ENCODE measurements at places on chromosomes 11 and 22.

- DNase-seq = no peak
Observed at GRCh38 chr22:49972163-49973017, 11.8 kb downstream of the PIM3 start.

DNA sequence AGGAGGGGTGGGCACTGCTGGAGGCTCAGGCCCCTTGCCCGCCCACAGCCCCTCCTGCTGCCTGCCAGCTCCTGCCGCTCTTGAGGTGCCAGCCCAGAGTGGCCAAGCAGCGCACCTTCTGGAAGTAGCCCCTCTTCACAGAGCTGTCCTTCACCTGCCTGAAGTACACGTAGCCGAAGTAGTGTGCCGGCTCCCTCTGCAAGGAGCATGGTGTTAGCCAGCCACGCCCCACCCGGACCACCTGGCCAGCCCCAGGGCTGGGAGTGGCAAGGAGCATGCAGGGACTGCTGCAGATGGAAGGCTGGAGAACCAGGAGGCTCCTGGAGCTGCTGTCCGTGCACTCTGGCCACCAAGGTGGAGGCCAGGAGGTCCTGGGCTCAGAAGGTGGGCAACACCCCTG, 9.6 kb downstream of the DENND6B start:
- no peak for DNase-seq

- DNase-seq = peak; percentile 69
Observed at GRCh38 chr11:29018631-29019030, 910.4 kb downstream of the METTL15 start.

GRCh38 chr11:30377347-30377746, 54.4 kb downstream of the ARL14EP start:
- DNase-seq = no peak

DNA sequence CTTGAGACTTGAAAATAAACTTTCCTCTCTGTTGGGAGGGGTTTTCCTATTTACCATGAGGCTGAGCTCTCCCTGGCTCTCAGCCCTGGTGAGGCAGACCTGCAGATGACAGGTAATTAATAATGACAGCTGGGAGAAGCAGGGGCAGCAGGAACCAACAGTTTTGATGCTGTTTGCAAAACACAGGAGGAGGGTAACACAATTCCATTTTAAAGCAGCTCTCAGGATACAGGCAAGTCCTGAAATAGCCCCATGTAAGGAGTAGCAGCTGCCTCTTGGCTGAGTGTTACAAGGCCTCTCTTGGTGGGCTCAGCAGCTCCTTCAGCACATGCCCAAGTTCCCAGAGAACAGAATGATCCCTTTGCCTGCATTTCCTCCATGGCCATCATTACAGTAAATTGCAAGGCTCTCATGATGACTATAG, 13.3 kb downstream of the PARVA start:
- DNase-seq = no peak

DNA sequence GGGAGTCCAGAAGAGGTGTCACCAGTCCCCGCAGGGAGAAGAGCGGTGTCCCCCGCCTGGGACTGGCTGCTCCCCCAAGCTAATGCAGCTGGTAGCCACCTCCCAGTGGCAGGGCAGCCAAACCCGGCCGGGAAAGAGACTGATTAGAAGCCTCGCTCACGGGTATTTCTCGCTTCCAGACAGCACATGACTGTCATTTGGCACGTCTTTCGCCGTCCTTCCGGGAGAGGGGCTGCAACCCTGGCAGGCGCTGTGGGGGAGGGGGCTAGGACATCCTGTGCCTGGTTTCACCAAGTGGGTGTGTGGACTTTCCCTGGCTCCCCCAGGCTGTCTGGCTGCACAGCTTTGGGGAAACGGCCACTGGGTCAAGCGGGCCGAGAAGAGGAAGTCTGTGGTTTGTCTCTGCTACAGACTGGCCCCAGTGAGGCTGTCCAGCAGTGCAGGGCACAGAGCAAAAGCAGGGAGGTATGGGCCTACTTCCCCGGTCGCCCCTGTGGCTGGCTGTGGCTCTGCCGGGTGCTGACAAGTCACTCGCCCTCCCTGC, 3.8 kb downstream of the CD81 start:
- DNase-seq = peak; percentile 93

DNA sequence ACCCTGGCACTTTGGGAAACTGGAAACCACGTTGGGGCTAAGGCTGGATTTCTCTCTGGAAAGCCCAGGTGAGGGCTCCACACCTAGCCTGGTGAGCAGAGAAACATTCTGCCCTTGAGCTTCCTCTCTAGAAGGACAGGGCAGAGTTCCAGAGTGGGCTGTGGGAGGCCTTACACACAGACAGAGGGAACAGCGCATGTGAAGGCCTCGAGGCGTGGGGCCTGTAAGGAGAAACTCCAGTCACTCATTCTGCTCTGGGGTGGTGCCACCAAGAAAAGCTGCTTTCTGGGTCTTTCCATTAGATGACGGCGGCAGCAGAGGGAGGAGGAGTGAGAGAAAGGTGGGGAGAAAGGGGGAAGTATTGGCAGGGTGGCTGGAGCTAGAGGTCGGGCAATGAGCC, 183.1 kb downstream of the CHST1 start:
- no peak for DNase-seq

DNA sequence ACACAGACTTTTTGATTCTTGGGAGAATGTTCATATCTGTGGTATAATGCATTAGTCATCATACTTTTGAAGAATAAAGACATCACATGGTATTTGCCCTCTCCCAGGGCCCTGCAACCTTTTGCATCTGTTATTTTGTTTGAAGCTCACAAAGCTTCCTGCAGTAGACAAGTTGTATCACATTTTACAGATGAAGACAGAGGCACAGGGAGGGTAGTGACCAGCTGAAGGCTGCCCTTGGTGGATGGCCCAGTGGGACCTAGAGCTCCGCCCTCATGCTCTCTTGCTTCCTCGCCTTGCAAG, 66.4 kb downstream of the UBASH3B start:
- DNase-seq = peak; percentile 86

GRCh38 chr11:113518716-113519495, 43.7 kb upstream of the DRD2 start:
- DNase-seq = peak; percentile 56

DNA sequence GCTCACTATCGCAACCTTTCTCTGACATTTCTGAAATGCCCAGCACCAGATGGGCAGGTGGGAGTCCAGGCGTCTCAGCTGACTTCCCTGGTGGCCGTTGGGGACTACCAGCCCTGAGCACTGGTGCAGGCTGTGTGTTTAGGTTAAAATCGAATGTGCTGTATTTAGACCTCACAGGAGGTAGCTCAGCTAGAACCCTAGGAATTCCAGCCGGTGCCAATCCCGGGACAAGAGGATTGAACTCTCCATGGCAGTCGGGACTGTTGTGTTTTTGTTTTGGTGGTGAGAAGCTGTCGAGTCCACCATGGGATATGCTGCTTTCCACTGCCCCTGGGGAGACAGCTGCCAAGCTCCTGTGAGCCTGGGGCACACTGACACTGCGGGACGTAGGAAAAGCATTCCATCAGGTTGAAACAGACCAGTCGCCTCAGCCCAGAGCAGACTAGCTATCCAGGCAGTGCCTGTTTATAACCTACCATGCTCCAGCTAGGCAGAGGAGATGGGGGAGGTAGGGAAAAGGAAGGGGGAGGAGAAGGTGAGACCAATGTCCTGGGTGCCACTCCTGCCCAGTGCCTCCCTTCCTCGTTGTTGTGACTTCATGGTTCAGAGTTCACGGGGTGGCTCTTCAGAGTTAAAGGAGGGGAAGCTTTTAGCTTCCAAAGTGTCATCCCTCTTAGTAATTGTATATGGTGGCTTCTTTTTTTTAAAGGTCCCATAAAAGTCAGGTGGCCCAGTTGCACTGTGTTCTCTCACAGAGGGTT, 53.0 kb downstream of the MICAL2 start:
- DNase-seq = peak; percentile 97

DNA sequence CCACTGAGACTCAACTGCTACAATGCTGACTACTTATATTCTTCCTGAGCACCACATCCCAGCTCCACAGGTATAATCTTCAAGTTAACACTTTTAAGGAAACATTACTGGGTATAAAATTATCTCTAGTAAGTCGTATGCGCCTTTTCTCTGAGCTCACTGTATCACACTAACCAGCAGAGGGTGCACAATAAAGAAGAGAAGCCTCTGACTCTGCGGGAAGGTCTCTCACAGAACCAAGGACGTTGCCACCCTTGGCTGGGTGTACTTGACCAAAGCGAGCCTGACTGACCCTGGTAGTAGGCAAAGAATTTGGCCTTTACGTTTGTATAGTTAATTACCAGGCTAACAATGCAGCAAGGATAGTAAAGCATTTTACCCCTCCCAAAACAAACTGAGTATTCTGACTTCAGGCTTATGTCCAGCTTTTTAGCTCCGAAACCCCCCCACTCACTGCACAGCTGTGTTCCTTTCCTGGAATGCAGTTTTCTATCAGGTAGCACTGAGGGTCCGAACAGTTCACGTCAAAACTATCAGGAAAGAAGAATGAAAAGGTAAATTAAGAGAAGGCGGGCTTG, at the start of gene BTBD18:
Gene BTBD18 (minus strand): TSS at position 144 of the 578 bp plus-strand sequence. CDS start 631 bp downstream, outside the sequence.
- DNase-seq = peak; percentile 40

- no peak for DNase-seq
Observed at GRCh38 chr11:34567733-34568132, 53.2 kb upstream of the EHF start.

DNA sequence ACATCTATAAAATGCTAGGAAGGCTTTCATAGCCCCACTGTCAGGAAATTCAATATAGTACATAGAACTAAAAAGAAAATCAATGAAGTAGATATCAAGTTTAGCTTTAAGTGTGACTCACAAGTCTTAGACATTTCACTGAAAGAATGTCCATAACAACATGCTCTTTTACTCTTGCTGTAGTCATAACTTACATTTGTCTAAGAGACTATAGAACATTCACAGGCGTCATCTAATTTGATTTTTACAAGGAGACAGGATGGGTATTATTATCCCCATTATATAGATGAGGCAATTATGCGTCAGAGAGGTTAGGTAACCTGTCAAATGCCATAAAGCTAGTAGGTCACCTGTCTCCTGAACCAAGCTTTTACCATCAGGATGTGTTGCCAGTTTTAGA, 36.9 kb downstream of the BDNF start:
- DNase-seq = no peak

DNA sequence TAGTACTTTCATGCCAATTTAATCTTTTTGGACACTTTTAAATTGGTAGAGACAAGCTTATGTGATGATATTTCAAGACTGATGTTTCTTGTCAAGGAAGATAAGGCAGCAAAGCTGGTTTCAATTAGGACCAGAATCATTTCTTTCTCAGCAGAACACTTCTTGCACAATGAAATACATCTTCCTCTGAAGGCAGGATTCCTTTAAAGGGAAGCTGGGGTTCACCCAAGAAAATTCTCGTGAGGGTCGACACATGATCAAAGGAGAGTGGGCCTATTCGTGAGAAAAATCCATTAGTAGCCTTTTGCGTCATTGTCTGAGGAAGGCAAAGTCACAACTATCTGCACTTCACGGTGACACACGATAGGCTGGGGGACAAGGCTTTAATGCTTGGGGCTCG, 17.6 kb downstream of the TTC12 start:
- DNase-seq = no peak

- DNase-seq = no peak
Observed at GRCh38 chr11:108793138-108793537, 128.3 kb downstream of the DDX10 start.

- DNase-seq = no peak
Observed at GRCh38 chr11:86687185-86687778, 14.9 kb upstream of the ME3 start.

GRCh38 chr11:114151631-114152030, 92.1 kb downstream of the ZBTB16 start:
- no peak for DNase-seq

DNA sequence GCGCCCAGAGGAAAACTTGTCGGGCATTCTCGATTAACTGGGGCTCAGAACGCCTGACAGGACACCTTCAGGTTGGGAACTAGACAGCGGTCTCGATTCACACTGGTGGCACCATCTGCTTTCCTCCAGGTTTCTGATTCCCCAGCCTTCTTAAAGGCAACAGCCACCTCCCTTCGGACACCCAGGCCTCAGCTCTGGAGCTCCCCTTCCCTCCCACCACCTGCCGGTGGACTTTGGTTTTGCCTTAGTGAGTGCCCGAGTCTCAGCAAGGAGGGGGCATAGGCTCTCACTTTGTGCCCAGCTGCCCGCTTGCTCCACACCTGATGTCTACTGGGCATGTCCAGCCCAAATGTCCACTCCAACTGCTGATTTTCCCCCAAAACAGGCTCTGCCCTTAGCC, 110.4 kb upstream of the PARVA start:
- no peak for DNase-seq

GRCh38 chr11:133425245-133425644, 107.1 kb downstream of the OPCML start:
- no peak for DNase-seq

DNA sequence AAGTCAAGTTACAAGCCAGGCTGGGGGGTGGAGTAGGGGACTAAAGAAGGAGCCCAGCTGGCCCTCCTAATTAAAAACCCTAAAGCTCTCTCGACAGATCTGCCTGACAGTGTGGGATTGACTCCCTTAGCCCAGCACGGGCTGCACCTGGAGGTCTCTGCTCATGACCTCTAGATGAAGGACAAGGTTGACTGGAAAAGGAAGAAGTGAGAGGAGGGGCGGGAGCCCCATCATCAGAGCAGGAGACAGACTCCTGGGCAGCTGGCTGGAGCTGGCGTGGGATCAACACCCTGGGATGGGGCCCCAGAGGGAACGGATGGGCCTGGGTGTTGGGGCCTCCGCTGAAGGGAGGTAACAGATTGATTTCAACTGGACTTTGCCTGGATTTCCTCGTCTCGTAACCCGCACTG, 46.1 kb downstream of the RPUSD4 start:
- DNase-seq = no peak

DNA sequence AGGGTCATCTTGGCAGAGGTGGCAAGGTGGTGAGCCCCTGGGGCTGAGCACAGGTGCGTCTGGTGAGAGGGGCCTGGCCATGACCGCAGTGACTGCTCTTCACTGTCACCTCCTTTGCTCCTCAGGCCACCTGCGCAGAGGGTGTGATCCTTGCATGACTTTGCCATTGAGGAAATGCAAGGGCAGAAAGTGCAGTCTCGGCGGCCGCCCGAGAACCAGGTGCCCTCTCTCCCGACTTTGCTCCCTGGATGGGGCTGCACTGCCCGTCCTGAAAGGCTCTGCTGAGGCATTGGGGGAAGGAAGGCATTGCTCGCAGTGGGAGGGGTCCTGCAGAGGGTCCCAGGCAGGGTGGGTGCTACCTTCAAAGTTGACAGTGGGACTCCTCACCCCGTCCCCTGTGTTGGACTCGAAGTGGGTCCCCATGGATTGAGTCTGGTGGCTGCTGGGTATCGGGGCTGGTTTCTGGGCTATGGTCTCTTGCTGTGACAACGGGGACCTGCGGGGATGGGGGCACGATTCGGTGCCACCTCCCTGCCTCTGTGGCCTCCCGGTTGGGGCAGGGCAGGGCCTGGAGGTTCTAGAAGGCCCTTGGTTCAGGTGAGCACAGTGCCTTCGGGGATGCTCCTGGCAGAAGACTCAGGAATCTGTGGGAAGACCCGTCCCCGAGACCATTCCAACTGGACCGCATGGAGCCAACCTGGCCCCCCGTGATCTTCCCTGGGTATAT, 1239.4 kb downstream of the BRD1 start:
- DNase-seq = no peak

DNA sequence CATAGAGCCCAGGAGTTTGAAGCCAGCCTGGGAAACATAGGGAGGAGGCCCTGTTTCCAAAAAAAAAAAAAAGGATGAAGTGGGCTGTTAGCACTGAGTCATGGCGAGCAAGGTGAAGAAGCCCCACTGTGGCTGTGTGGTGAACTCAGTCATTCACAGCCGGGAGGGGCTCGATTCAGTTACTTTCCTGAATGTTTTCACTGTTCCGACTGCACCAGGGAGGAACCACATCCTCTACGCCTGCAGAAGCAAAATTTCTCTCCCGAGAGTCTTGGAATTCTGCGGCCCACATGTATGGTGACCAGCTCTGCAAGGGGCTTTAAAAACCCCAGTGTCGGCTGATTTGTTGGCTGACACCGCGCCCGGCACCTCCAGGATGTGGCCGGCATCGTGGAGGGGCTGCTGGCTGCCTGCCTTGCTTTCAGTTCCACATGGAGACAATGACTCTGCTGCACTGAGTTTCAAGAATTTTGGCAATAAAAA, 27.8 kb upstream of the GRAMD4 start:
- peak; percentile 85 for DNase-seq

Data from RPMI7951 (cell line).